Muscle of leg (tissue), 16 donors: ENCODE measurements at places on chromosomes 11 and 22. TPM values are rescaled to one million over a fixed set of nuclear protein-coding genes. Genes with fewer than 3 reads are reported as not detected.

The DRD2 gene
- 0.22 TPM for polyA plus RNA-seq

DNA sequence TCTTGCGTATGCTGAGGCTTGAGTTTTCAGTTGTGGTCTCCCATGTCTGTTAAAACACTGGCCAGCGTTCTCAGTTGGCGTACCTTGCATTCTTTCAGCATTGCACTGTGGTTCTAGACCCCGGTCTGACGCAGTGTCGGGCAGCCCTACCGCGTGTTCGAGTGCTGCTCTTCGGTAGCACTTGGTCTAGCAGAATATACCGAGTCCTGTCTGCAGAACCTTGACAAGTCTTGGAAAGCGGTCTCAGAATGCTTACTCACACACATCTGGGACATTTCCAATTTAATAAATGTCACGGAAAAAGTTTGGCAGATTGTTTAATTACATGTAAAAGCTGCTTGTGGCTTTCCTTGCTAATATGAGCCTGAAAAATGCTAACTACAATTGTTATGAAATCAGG, 32.6 kb downstream of the PPFIA1 start:
- peak; percentile 65 for DNase-seq

- DNase-seq, result peak; percentile 80
Observed at GRCh38 chr11:33970984-33971466, 79.1 kb upstream of the LMO2 start.

DNA sequence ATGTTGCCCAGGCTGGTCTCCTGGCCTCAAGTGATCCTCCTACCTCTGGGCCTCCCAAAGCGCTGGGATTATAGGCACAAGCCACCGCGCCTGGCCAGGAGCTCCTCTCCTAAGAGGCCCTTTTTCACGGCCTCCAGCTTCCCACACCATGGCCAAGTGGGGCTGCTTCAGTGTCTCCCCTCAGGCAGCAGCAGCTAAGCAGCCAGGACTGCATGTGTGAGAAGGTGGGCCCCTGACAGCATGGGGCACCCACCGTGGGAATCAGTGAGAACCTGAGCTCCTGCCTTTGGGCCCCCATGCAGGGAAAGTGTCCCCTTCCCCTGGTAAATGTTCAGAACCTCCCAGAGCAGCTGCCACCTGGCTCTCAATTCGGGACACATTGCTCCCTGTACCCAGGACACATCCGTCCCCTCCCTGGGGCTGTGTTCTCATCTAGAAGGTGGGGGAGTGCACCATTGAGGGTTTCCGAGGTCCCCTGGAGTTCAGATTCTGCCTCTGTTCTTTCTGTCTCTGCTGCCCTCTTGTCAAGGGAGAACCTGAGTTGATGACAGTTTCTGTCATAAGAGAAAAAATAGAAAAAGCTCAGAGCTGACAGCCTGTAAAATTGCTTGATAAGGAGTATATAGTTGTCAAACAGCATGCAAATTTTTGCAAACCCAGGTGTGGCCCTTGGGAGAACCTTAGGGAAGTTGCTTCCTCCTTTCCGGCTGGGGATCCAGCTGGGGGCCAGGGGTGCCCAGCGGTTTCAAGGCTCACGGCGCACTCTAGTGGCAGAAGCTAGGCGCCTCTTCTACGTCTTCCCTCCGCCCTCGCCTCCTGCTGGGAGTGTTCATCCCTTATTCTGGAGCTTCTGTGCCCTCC, 29.7 kb downstream of the FAM83F start:
- peak; percentile 69 for DNase-seq
